ENCODE measurements at places on chromosomes 4 and X.

GRCh38 chrX:133215017-133215416, 3.1 kb downstream of the TFDP3 start:
- DNase-seq: no peak

DNA sequence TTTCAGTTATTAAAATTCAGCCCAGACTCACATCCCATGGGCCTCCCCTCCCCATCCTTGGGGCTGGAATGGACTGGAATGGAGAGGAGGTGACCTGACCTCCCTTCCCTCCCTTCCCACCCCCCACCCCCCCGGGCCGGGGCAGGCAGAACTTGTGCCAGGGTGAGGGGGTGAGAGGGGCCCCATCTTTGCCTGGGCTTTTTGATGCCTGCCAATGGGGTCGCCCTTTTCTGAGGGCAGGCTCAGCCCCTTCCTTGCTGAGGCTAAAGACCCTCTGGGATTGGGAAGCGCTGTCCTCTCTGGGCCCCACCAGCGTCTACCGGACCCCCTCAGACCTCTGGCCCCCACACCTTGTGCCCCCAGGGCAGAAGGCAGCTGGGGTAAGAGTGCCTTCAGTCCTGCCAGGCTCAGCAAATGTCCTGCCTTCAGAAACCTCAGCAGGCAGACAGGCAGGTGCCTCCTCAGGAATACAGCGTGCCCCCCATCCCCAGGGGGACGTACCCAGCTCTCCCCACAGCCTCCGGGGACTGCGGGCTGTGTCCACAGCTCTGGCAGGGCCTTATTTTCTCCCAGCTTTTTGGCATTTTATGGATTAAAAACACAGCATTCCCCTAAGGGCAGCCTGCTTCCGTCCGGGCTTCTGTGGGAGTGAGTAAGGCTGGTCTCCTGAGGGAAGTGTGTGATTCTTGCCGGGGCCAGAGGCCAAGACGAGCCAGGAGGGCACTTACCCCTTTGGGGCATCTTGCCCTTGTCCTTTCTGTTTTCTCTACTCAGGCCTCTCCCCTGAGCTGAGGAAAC, 12.6 kb upstream of the CCNQ start:
- DNase-seq: no peak

DNA sequence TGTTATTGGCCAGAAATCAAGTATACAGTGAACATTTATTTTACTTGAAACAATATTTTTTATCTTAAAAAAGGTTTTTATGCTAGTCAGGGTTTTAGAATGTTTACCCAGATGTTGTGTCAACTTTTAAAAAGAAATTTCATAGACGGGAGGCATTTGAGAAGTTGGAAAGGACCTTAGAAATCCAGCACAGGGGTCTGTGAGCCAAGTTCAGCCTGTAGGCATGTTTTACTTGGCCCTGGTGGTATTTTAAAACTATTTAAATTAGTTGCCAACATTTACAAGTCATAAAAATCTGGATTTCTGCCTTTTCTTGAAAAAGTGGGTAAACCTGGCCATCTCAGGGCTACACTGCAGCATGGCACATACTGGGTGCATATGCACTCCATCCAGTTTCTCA, 25.5 kb upstream of the FHL1 start:
- DNase-seq: no peak

- DNase-seq: no peak
These were observed 24.8 kb downstream of the NELFA start for GRCh38 chr4:1983846-1984405.

GRCh38 chr4:40811956-40812355, 62.2 kb downstream of the NSUN7 start:
- no peak for DNase-seq

- DNase-seq: no peak
These were observed 35.4 kb downstream of the ADD1 start for GRCh38 chr4:2879026-2879425.

DNA sequence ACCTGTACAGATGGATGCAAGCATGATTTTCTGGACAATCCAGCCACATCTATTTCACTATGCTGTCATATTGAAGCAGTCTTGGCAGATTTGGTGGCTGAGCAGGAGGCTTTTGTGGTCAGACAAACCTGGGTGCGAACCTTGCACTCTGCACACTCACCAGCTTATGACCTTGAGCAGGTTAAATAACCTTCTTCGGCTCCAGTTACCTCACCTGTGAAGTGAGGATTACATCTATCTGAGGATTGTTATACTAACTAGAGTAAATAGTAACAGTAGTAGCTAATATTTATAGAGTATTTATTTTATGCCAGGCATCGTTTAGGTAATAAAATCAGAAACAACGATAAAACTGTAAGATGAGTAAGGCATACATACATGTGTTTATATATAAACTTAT, 150.0 kb downstream of the PPP3CA start:
- no peak for DNase-seq

DNA sequence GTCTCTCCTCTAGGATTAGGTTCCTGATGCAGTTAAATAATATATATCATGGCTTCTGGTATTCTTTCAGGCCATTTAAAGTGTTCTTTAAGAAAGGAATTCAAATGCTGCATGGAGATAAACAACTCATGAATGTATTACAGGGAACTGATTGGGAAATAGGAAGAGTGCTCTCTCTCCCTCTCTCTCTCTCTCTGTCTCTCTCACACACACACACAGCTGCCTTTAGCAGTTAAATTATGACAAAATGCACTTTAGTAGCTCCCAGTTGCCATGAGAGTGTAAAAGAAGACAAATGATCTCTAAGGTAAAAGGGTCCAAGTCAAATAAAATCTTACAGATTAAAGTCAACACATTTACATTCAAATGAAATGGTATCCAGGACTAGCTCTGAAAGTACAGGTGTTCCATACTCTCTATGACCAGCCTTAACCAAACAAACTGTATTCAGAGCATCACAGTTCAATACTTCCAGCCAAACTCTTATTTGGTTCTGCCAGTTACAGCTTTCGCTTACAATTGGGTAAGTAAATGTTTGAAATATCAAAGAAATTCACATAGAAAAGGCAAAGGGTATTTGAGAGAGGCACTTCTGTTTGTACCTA, 94.7 kb upstream of the CXXC4 start:
- DNase-seq: no peak

DNA sequence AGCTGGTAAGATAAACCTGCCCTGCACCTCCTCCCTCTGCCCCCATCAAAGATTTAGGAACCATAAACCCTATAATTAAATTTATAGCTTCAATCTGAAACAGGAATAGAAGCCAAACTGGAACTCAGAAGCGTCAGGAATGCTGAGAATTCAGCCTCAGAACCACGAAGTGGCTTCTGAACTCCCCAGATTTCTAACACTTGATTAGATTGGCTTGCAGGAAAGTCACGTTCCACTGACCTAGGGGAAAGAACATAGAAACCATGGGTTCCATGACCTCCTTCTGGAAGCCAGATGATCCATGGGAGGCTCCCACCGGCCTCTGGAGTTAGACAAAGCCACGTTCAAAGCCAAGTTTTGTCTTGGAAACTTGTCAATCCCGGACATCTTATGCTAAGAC, 356.5 kb downstream of the MID1IP1 start:
- no peak for DNase-seq

GRCh38 chrX:153818571-153819383, 11.6 kb downstream of the PDZD4 start:
- DNase-seq: no peak

DNA sequence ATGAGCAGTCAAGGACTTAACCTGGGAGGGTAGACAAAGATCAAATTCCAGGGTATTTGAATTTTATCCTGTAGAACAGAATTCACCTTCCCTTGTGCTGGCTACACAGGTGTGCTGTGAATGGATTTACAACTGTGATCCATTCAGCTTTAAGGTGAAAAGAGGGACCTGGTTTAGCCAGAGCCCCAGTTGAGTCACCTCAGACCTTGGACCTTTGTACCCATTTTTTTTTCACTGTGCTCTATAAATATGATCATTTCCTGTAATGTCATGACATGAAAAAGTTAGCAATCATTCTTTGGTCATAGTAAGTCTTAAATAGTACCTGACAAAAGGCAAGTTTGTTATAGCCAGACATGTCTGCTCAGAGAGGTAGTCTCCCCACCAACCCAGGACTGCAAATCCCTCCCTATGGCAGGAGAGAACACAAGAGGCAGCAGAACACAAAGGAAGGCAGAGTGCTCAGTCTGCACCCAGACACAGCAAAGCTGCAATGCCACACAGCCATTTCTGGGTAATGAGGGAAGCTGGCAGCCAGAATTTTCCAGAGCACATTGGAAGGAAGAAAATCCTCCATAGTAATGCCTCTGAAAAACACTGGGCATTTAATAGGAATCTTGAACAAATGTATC, 77.9 kb downstream of the CXXC4 start:
- DNase-seq: no peak

- DNase-seq: no peak
These were observed 5.2 kb upstream of the ACTRT1 start for GRCh38 chrX:128057421-128057820.

DNA sequence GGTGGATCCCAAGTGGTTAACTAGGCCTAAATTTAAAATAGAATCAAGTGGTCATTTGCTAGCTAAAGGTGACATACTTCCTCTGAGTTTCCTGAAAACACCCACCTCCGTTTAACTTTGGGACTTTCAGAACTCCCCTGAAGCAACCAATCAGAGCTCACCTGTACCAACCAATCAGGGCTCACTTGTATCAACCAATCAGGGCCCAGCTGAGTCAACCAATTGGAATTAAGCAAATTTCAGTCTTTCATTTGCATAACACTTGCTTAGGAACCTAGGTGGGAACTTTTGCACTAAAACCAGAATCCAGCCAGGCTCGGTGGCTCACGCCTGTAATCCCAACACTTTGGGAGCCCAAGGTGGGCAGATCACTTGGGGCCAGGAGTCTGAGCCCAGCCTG, 15.9 kb downstream of the GPC4 start:
- DNase-seq: no peak

DNA sequence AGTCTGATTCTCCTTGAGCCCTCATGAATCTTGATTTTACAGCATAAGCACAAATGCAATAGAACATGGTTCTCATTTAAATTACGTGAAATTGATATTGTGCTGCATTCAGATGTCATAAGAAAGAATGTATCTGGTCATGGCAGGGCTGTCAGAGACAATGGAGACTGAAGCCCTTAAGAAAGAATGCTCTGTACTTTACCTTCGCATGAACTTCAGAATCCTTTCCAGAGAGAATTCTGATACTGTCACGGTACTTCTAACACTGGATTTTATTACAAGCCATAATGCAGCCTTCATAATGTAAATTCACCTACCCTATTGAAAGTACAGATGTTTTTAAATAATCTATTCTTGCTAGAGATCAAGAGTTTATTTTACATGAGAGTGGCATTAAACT, 677.9 kb upstream of the ADGRL3 start:
- no peak for DNase-seq

DNA sequence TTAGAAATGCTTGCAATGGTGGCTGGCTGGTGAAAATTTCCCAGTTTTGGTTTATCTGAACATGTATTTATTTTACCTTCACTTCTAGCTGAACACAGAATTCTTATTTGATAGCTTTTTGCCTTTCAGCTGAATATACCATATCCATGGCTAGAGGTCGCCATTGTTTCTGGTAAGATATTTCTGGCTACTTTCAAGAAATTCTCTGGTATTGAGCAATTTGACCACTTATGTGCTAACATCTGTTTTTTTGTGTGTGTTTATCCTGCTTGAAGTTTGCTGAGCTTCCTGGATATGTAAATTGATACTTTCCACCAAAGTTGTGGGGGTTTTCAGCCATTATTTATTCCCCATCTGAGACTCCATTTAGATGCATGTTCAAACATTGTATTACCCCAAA, 75.4 kb downstream of the FBXW7 start:
- no peak for DNase-seq

DNA sequence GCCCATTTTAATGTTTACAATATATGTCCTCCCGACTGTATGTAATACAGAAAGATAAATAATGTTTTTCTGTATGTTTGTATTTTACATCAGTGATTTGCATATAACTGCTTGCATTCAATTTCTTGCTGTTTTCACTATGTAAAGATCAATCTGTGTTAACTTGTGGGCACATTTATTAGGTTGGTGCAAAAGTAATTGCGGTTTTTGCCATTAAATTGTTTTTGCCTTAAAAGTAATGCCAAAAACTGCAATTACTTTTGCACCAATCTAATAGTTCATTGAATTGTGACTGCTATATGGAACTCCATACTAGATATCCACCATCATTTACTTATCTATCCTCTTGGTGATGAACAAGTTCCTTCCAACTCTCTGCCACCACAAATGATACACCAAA, 73.9 kb upstream of the SRD5A3 start:
- DNase-seq: no peak

GRCh38 chrX:145716226-145716625, 101.4 kb upstream of the SLITRK2 start:
- no peak for DNase-seq

DNA sequence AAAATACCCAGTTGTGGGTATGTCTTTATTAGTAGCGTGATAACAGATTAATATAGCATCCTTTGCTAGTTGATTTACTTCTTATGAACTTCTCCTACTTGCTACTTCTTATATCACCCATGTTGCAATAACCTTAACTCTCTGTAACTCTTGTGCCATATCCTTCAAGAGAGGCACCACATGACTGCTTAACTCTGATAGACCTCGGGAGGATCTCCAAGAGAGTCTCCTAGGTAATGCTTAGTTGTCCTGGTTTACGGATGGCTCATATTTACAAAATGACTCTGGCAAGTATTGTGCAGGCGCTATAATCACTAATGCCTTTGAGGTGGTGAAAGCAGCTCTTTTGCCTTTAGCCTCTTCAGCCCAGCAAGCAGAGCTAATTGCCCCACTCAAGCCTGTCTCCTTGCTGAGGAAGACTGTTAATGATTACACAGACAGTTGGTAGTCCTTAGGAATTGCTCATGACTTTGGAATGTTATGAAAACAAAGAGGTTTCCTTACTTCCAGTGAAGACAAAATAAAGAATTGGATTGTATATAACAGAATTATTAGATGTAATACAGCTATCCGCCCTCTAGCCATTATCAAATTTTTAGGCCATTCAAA, 1305.8 kb downstream of the PCDH7 start:
- DNase-seq: no peak

- no peak for DNase-seq
These were observed 58.2 kb downstream of the WWC2 start for GRCh38 chr4:183157215-183157614.

- DNase-seq: no peak
These were observed 180.1 kb downstream of the DHX15 start for GRCh38 chr4:24404281-24404680.

DNA sequence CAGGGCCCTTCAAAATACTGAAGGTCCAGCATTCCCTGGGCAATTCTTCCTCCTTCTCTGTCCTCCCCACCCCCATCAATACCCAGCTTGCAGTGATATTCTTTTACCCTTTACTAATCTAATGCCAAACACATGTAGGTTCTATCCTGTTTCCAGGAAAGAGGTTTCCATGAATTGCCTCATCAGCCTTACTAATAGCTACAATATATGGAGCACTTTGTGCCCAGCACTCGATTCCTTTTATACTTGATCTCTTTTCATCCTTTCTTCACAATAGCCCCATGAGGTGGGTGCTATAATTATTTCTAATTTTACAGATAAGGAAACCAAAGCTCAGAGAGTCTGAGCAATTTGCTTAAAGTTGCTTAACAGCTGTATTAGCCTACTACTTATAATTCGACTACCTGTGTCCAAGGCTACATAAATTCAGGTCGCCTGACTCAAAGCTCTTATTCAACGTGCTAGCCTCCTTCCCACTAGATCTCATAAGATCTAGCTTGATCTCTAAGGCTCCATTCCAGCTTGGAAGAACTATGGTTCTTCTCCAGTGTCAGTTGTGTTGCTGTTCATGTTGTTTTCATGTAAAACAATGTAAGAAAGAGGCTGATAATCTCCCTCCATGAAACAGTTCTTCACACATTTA, 229.6 kb upstream of the PGRMC2 start:
- DNase-seq: no peak
